Stomach (tissue), 19 donors: ENCODE measurements at places on chromosomes 1 and 21. TPM values are rescaled to one million over a fixed set of nuclear protein-coding genes. Genes with fewer than 3 reads are reported as not detected.

Gene OR10J1
- not detected for total RNA-seq

- DNase-seq: no peak
These were observed 25.6 kb upstream of the ZNF436 start for GRCh38 chr1:23395154-23395724.

Gene PDPN
- 2.9 TPM for total RNA-seq

Gene TMEM52
- not detected for total RNA-seq

Gene MAN1C1
- 4.6 TPM for total RNA-seq

Gene EFNA1
- 75.3 TPM for total RNA-seq
